ENCODE measurements at places on chromosomes 2 and 18. TPM values are rescaled to one million over a fixed set of nuclear protein-coding genes. Genes with fewer than 3 reads are reported as not detected.

AFF3 gene
- total RNA-seq = 14.2 TPM

DNA sequence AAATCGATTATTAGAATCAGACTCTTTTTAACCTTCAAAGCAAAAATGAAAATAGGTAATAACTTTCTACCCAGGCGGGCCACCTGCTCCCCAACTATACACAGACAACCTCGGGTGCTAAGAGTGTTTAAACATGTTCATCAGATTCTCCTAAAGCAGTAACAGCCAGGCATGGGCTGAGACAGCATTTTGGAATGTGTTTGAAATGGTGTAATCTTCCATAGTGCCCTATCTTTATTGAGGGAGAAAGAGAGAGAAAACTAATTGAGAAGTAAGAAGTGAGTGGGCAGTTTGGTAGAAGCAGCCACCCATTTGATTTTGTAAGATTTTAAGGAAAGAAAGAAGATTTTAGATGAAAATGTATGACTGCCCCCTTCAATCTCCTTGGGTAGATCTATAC, 196.1 kb upstream of the CTAGE1 start:
- no peak for DNase-seq

DNA sequence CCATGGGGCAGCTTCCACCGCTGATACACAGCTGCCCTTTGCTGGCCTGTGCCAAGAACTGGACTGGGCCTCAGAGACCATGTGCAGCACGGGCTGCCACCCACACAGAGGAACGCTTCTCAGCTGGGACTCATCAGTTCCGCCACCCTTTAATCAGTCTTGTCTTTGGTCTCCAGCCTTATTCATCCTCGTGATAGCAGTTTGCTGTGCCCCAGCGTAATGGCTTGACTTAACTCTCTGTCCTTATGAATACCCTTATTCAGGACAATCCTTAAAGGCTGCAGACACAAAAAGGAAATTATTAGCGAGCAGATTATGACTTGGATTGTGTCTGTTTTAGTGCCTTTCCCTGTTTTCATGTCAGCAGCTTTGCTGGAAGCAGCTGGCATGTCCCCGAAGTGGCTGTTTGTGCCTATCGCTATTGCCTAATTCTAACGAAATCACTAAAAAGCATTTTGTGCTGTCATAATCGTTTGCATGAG, 108.9 kb upstream of the DAPL1 start:
- no peak for DNase-seq

ACADL gene
- total RNA-seq = 32.4 TPM

- DNase-seq = no peak
Measured at GRCh38 chr2:135615404-135615803, 84.1 kb downstream of the R3HDM1 start.

DNA sequence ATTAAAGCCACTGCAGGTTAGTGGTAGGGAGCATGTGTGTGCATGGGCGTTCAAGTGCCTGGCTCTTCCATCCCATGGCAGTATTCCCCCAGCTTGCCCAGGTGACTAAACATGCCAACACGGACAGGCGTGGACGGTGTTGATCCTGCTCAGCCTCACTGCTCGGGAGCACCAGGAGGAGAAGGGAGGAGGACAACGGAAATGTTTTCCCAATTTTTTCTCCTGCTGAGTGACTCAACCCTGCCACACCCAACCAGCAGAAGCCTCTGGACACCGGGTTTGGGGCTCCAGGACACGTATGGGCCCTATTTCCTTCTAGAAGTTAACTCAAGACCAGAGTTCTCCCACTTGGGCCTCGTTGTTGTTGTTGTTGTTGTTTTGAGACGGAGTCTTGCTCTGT, 139.1 kb downstream of the CYP26B1 start:
- DNase-seq = no peak

NTSR2 gene
- not detected for total RNA-seq

- DNase-seq = no peak
Measured at GRCh38 chr18:37225279-37225678, 340.3 kb downstream of the CELF4 start.

NFATC1 gene
- 80.3 TPM for total RNA-seq

MCEE gene
- total RNA-seq = 25.1 TPM
